Naive thymus-derived CD4-positive, alpha-beta T cell (primary cell): ENCODE measurements at places on chromosomes 13 and 19. TPM values are rescaled to one million over a fixed set of nuclear protein-coding genes. Genes with fewer than 3 reads are reported as not detected.
A peak's percentile ranks its signal among the peaks of the same experiment; 100 is the strongest.

OR10H1 gene
- not detected for total RNA-seq

CEACAM3 gene
- total RNA-seq = 4.7 TPM

SELENOV gene
- not detected for total RNA-seq

DNA sequence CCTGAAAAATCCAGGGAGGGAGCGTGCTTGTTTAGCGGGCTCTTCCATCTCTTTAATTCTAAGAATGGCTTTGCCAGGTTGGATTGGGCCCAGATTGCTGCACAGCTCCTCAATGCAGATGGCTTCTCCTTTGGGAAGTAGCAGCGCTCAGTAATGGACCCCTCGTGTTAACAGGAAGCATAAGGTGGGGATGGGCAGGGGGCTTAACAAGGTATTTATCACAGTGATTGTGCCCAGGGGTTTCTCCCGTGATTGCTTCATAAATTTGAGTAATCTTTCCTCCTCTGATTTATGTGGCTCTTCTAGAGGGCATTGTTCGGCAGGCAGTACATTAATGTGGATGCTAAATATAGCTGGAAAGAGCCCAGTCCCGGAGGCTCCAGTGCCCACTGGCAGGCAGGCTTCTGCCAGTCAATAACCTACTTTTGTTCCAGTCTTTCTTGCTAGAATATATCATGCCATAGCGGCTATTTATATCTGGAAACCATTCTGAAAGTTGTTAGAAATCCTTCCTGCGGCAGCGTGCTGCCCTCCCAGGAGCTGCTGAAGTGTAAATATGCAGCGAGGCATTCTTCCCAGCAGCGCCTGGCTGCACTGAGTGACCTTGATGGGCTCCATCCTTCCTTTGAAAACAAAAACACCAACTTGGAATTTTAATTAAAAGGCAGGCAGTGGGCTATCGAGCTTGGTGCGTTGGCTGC lies 65.0 kb downstream of the FGF9 start:
- no peak for DNase-seq
- H3K27me3 ChIP-seq = no peaks in the 10 kb centered on the region
- H3K36me3 ChIP-seq = no peaks in the 10 kb centered on the region
- no peaks in the 10 kb centered on the region for H3K4me1 ChIP-seq
- no peak overlapping the region for H3K27ac ChIP-seq

DNA sequence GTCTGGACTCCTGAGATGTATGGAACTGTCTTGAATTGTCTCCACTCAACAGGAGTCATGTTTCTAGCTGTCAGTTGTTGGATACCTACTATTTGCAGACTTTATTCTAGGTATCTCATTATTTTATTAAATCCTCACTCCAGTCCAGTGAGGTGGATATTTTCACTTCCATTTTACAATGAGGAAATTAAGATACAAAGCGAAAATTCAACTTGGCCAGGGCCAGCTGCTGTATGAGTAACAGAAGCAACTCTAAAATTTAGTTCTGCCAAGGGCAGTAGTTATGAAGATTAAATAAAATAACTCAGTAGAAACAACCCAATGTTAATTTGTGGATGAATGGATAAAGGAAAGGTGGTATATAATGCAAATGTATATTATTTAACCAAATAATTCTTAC lies 12.6 kb upstream of the NDFIP2 start:
- H3K4me3 ChIP-seq = no peak overlapping the region
- no peak overlapping the region for H3K27ac ChIP-seq
- no peaks in the 10 kb centered on the region for H3K4me1 ChIP-seq
- H3K36me3 ChIP-seq = no peaks in the 10 kb centered on the region

DNA sequence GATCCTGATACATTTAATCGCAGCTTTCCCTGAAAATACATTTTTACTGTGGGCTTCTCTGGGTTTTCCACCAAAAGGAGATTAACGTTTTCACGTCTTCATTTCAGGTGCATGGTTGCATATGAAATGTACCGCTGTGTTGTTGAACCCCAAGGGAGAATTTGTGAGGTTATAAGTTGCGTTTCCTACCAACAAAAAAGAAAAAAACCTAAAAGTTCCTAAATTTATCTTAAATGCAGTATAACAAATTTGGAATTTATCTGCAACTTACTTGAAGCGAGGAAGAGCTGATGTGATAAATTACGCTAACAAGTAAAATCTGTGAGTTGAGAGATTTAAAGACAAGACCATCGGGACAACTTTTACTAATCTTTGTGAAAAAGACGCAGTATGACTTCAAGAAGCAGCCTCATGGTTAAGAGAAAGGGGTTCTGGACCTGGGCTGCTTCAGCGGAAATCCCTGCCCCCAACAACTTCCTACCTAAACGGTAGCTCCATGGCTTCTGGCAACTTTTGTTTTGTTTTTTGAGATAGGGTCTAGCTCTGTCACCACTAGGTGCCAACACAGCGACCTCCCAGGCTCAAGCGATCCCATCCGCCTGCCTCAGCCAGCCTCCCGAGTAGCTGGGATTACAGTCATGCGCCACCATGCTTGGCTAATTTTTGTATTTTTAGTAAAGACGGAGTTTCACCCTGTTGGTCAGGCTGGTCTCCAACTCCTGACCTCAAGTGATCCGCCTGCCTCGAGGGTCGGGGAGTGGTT lies 958 bp upstream of the OBI1 start:
- H3K27me3 ChIP-seq = no peaks in the 10 kb centered on the region
- no peak for DNase-seq
- H3K27ac ChIP-seq = peak overlapping the region; percentile 71
- peak overlapping the region; percentile 94 for H3K4me3 ChIP-seq
- H3K36me3 ChIP-seq = no peaks in the 10 kb centered on the region
